AML-193 (cell line): ENCODE measurements at places on chromosomes 13 and 19.

- DNase-seq, result no peak
Measured at GRCh38 chr19:46494146-46494940, 1.3 kb downstream of the PNMA8B start.

DNA sequence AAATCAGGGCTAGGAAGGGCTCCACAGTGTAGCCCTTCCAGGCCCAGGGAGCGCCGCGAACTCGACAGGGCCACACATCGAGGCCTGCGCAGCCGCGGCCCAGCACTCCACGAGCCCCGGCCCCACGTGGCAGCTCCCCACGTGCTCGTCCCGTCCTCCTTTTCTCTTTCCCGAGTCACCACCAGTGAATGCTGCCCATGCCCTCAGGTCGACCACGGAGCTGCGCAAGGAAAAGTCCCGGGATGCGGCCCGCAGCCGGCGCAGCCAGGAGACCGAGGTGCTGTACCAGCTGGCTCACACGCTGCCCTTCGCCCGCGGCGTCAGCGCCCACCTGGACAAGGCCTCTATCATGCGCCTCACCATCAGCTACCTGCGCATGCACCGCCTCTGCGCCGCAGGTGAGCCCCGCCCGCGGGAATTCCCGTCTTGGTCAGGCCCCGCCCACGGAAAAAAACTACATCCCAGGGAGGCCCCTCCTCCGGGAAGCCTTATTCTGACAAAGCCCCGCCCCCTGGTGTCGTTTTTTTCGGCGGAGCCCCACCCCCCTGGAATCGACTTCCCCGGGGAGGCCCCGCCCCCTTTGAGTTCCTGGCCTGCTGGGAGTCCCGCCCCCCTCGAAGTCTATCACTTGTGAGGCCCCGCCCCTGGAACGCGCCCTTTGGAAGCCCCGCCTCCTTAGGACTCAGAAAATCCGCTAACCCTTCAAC is 7.0 kb downstream of the HIF3A start:
- DNase-seq, result no peak

GRCh38 chr19:40528533-40529092 is 48.1 kb upstream of the SHKBP1 start:
- no peak for DNase-seq

- no peak for DNase-seq
Measured at GRCh38 chr13:103007427-103007762, 58.8 kb downstream of the SLC10A2 start.

- DNase-seq, result no peak
Measured at GRCh38 chr19:3186160-3186688, 494 bp downstream of the NCLN start.

GRCh38 chr19:50478901-50479715 is 2.5 kb upstream of the GARIN5A start:
- no peak for DNase-seq

- no peak for DNase-seq
Measured at GRCh38 chr13:49373716-49374115, 70.1 kb downstream of the CAB39L start.

GRCh38 chr13:40611004-40611403 is 55.4 kb downstream of the FOXO1 start:
- no peak for DNase-seq

GRCh38 chr13:105070452-105070851 is 1465.0 kb downstream of the EFNB2 start:
- DNase-seq, result no peak

DNA sequence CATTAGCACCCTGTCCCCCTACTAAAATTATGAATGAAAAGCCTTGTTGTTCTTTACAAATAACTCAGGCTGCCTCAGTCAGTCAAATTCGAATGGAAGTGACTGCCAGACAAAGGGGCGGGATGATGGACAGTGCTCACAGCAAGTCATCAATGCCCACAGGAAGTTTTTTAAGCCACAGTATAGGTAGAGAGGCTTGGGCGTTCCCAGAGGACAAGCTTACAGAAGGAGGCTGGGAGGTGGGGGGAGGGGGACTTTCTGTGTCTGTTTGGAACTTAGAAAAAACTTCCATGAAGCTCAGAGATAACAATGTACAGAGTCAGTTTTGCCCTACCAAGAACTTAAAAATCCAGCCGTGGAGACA is 18.5 kb upstream of the SPRY2 start:
- no peak for DNase-seq

- no peak for DNase-seq
Measured at GRCh38 chr19:49594157-49594992, 3.4 kb downstream of the PRR12 start.

DNA sequence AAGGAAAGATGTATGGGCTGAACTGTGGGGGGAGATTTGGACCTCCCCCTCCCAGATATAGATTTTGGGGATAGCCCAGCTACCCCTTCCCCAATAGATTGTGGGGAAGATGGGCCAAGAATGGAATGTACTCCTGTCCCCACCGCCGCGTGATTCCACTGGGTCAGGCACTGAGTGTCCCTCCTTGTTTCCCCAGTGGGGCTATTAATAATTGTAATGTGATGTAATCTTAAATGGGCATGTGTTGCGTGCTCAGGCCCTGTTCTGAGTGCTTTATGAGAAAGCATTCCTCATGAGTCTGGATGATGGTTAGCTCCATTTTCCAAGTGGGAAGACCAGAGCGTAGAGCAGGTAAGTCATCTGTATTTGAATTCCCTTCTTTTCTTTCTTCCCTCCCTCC is 1.4 kb downstream of the PSMD8 start:
- DNase-seq, result no peak

DNA sequence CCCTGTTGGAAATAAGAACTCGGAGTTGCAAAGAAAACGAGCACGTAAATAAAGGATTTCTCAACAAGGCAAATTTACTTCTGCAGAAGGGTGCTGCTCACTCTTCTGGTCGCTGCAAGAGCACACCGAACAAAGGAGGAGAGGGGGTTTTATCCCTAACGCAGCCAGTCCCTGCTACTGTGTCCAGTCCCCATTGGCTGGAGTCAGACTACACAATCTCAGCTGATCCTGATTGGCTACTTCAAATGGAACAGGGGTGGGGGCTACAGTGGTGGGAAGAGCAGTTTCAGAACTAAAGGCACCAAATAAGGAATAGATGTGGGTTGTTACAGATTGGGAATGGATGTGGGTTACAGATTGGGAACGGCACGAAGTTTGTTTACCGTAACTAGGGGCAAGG is 63.9 kb upstream of the MCF2L start:
- no peak for DNase-seq

DNA sequence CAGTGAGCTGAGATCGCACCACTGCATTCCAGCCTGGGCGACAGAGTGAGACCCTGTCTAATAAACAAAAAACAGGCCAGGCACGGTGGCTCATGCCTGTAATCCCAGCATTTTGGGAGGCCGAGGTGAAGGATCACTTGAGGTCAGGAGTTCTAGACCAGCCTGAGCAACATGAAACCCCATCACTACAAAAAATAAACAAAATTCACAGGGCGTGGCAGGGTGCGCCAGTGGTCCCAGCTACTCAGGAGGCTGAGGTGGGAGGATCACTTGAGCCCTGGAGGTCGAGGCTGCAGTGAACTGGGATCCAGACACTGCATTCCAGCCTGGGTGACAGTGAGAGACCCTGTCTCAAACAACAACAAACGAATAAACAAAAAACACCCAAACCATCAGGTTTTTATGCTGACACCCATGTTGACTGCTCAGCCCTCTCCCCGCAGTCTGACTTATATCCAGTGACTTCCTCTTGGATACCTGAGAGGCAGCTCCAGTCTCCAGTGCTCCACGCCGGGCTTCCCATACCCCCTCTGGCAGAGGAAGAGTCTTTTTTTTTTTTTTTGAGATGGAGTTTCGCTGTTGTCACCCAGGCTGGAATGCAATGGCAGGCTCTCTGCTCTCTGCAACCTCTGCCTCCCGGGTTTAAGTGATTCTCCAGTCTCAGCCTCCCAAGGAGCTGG is 17.7 kb downstream of the WTIP start:
- DNase-seq, result no peak

GRCh38 chr19:30784850-30785457 is 412.8 kb downstream of the ZNF536 start:
- peak; percentile 12 for DNase-seq

DNA sequence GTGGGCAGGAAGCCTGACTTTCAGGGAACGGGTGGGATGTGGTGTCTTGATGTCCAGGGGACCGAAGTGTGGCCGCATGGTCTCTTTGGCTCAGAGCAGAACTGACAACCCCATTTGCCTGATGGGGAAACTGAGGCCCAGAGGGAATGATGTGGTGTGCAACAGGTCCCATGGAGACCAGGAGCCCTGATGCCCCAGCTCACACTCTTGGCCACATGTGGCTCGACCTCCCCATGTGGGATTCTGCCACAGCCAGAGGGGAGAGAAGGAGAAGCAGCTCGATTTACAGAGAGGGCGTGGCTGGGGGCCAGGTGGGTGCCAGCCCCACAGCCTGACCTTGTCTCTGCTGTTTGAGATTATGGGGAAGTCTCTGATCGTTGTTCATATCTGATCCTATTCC is 128.1 kb downstream of the TEX29 start:
- no peak for DNase-seq

DNA sequence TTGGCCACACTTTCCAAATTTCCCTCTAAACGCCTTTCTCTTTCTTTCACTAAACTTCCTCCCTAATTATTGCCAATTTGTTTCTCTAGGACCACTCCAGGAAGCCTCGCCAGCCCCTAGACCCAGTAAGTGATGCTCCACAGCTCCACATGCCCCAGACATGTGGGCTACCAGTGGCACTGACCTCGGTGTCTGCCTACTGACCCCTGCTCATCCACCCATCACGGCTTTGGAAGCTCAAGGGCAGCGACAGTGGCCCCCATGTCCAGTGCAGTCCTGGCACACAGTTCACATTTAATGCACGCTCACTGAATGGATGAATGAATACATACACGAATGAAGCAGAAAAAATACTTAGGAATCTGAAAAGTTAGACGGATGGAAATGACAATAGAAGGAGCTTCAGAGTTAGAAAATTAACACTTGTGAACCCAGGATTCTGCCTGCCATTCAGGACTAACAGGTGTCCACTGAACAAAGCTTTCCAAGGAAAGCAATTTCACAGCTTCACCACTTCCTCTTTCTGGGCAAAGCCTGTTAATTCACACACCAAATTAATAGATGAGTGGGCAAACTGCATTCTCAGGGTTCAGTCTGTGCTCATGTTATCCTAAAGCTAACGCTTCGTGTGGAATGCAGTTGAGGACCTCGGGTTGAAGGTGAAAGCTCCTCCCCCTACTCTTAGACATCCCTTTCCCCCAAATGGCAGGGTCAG is 50.9 kb downstream of the CCDC70 start:
- DNase-seq, result peak; percentile 53

DNA sequence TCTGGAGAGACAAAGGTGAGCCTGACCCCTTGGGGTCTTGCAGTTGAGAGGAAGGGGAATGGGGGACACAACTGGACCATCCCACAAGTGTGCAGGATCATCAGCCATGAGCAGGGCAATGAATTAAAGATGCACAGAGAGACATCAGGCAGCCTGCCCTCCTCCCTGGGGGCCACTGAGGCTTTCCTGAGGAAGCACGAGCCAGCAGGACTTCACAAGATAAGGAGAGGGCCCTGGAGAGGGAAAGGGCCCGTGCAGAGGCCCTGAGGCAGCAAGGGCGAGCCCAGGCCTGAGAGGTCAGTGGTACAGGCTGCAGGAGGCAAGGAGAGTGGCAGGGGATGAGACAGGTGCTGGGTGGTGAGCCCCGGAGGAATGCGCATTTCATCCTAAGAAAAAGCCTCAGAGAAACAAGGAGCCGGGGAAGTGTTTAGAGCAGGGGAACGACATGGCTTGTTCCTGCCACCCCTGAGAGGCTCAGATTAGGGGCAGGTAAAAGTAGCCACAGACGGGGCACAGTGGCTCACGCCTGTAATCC is 9.0 kb upstream of the PRKD2 start:
- no peak for DNase-seq

DNA sequence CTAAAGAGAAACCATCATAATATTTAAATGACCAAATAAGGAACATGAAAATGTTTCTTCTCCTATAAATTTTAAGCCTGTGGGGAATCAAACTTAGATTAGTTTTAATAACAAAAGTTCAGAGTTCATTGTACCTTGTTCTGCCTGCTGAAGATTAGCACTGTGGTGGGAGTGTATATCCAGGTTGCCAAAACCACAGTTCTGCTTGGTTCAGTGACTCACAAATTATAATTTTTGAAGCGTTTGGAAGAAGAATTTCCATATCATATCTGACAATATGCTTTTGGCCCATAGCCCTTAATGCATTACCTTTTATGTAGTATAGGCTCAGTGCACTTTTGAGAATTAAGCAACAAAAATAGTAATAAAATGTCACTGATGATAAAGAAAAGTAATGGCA is 545.2 kb downstream of the GPC6 start:
- DNase-seq, result no peak

DNA sequence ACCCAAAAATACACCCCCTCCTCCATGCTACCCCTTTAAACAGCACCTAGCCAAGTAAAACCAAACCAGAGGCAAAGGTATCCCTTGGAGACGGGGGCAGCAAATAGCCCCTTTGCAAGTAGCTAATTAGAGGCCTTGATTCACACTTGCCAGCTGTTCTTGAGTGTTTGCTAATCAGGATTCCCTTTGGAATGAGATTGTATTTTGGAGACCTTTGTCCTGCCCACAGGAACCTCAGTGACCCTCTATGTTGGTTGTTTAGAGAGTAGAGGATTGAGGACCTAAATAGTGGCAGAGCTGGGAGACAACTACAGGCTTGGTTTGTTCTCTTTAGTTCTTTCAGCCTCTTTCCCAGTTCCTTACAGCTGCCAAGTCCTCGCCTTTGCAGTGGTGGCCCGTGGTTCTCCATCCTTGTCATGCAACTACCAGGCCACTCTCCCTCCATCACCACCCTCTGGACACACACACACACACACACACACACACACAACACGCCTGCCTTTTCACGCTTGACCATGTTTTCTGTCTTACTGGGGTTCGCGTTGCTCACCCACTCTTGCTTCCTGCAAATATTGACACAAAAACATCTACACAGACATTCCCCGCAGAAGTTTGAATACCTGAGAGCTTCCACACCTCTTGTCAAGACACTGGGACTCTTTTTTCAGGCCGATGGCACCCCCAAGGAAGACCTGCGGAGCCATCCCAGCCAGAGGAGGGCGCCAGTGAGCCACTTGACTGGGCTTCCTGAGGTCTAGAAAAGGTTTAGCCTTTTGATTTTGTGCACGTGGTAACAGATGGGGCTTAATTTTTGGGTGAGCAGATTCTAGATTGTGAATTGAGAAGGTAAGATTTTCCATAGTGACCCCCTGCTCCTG is 80.0 kb upstream of the GPR183 start:
- DNase-seq, result peak; percentile 82

- no peak for DNase-seq
Measured at GRCh38 chr19:49333418-49333805, 1.8 kb upstream of the CD37 start.
